Pericardium fibroblast (primary cell): ENCODE measurements at places on chromosomes 5 and 9. TPM values are rescaled to one million over a fixed set of nuclear protein-coding genes. Genes with fewer than 3 reads are reported as not detected.

PDE6A gene
- under 0.01 TPM in 1 of 2 replicates, not detected in the other for total RNA-seq

GFPT2 gene
- total RNA-seq, result 41.0 and 72.4 TPM in 2 replicates

PCDHB9 gene
- 0.23 and 0.43 TPM in 2 replicates for total RNA-seq

CNTFR gene
- 0.51 and 9.9 TPM in 2 replicates for total RNA-seq

ZNG1C gene
- 6.0 and 6.6 TPM in 2 replicates for total RNA-seq

CEL gene
- total RNA-seq, result 0.26 and 0.70 TPM in 2 replicates

ZCCHC7 gene
- 13.9 and 15.7 TPM in 2 replicates for total RNA-seq

YIPF5 gene
- 67.7 and 68.5 TPM in 2 replicates for total RNA-seq

SNAPC3 gene
- total RNA-seq, result 14.2 and 18.3 TPM in 2 replicates

GLRA1 gene
- not detected in 2 replicates for total RNA-seq

GGTA1 gene
- 0.09 and 0.82 TPM in 2 replicates for total RNA-seq

SPATA31E1 gene
- not detected in 2 replicates for total RNA-seq

SHOC1 gene
- 0.09 TPM in 1 of 2 replicates, not detected in the other for total RNA-seq

BHMT2 gene
- 1.9 TPM in 1 of 2 replicates, not detected in the other for total RNA-seq

SLC45A2 gene
- total RNA-seq, result not detected in 2 replicates

GFI1B gene
- not detected in 2 replicates for total RNA-seq

CACNA1B gene
- total RNA-seq, result under 0.01 and 0.12 TPM in 2 replicates

MARCOL gene
- total RNA-seq, result not detected in 2 replicates
